ENCODE measurements at places on chromosomes 3 and 15. TPM values are rescaled to one million over a fixed set of nuclear protein-coding genes. Genes with fewer than 3 reads are reported as not detected.
A peak's percentile ranks its signal among the peaks of the same experiment; 100 is the strongest.

Gene GOLGA6D
- total RNA-seq: not detected

Gene GASK1A
- total RNA-seq: 1.1 TPM

Gene CATSPER2
- total RNA-seq: 0.17 TPM

Gene LMAN1L
- total RNA-seq: not detected

Gene TGM5
- not detected for total RNA-seq

Gene ANKUB1
- not detected for total RNA-seq

GRCh38 chr3:60125686-60126085 lies 1075.9 kb upstream of the CFAP20DC start:
- no peak for DNase-seq

DNA sequence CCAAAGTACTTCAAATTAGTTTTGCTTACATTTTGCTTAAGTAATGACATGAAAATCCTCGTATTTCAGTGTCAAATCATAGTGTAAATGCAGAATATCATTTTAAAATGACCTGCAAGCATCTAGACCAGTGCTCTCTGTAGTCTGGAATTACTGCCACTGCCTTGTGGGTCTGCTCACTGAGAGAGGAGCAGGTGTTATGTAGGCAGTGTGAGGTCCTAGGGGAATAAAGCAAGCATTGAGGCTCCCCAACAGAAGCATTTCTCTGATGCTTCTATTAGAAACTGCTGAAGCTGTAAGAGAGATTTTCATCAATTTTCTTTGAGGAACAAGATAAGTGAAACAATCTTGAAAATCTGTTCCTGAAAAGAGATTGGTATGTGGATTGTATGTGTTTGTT lies 253.2 kb downstream of the BBX start:
- no peak for DNase-seq

- no peak for DNase-seq
Measured at GRCh38 chr3:31439890-31440750, 92.6 kb upstream of the STT3B start.

DNA sequence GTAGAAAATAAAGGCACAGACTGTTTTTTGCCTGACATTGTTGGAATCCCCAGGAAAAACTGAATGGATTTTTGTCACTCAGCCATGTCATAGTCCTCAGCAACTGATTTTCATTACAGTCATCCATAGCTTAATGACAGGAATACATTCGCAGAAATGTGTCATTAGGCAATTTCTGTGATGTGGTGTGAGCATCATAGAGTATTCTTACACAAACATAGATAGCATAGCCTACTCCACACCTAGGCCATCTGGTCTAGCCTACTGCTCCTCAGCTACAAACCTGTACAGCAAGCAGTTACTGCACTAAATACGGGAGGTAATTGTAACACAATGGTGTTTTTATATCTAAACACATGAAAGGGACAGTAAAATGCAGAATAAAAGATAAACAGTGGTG lies 34.4 kb upstream of the FBN1 start:
- DNase-seq: no peak

DNA sequence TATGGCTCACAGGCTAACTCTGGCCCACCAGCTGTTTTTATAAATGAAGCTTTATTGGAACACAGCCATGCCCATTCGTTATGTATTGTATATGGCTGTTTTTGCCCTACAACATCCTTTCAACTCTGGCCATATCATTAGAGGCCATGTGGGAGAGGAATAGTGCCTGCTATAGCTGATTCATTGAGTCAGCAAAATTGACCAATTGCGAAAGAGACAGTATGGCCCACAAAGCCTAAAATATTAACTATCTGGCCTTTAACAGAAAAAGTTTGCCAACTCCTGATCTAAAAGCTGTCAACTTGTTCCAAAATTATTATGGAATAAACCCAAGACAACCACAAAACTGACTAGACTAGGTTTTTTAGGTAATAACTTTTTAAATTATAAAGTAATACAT lies 1.4 kb downstream of the NR1I2 start:
- DNase-seq: no peak

DNA sequence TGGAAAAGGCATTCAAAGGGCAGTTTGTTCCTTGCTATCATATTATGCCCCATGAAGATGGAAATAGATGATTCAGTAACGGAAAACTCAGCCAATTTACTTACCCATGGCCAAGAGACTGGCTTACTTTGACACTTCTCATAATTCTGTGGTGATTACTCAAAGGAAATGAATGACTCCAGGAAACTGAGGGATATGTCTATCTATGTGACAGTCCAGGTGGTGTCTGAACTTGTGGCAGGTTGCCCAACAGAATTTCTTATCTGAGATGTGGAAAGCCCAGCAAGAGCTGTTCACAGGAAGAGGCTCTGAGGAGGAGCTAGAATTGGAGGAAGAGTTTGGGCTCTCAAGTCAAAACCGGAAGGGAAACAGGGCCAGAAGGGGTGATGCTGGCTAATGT lies 91.2 kb downstream of the KCNAB1 start:
- DNase-seq: no peak

GRCh38 chr3:16377847-16378302 lies 112.9 kb downstream of the OXNAD1 start:
- no peak for DNase-seq

GRCh38 chr3:105490045-105490444 lies 123.3 kb downstream of the ALCAM start:
- no peak for DNase-seq

DNA sequence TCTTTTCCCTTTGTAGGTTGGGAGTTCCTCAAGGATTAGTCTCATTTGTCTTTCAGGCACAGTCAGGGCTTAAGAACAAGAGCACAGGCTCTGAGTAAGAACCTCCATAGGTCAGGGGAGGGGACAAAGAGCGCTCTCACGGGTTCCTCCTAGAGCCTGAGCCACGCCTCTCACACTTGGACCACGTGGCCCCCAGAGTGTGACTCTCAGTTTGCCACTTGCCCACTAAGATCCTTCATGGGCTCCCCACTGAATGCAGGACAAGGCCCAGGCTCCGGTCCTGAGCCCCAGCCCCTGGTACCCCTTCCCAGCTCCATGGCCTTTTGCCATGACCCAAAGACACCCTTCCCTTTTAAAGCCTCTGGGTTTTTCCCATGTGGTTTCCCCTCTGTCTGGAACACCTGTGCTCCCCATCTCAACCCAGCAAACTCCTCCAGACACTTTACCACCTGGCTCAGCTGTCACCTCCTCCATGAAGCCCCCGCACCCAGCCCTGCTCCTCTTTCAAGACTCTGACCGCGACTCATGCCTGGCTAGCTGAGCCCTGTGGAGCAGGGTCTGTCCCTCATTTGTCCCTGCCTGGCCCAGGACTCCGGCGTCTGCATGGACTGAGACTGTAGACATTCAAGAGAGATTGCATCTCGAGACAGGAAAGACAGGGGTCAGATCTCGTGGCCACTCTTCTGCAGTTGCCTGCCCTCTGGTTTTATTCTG lies 32.7 kb downstream of the IQSEC1 start:
- no peak for DNase-seq

DNA sequence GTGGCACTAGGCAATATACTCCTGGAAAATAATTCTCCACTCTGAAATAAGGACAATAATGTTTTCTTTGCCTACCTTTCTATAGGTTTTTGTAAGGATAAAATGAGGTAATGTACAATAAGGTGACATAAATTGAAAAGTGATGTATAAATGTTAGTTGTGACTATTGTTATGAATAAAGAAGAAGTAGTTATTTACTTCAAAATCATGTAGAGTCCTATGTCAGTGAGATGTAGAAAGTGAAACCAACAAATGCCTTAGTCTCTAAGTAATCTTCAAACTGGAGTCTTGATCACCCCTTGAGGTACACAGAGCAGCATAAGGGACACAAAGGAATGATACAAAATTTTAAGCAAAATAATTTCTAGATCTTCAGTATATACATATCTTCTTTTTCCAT lies 60.3 kb upstream of the TP63 start:
- no peak for DNase-seq

- no peak for DNase-seq
Measured at GRCh38 chr3:41630708-41631107, 331.2 kb downstream of the ULK4 start.

DNA sequence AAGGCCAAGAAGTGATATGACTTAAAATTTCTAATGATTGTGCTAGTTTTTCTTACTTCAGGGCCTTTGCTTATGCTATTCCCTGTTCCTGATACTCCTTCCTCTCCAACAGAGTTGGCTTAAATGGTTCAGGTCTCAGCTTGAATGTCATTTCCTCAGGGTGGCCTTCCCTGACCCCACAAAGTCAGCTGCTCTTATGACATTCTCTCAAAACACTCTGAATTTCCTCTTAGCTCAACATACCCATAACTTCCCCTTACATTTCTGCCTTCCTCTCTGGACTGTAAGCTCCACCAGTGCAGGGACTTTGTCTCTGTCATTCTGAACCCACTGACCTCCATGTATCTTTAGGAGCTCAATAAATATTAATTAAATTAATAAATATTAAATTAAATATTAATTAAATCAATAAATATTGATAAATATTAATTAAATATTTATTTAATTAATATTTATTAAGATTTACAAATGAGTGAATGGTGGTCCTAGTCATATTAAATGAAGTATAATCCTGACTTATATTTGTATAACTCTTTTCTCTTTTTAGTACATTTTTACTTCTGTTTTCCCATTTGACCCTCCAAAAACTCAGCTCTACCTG lies 17.9 kb upstream of the TMCC1 start:
- no peak for DNase-seq

- no peak for DNase-seq
Measured at GRCh38 chr3:54575618-54575960, 352.3 kb downstream of the LRTM1 start.

- DNase-seq: no peak
Measured at GRCh38 chr15:40992825-40993224, 39.6 kb downstream of the CHAC1 start.

DNA sequence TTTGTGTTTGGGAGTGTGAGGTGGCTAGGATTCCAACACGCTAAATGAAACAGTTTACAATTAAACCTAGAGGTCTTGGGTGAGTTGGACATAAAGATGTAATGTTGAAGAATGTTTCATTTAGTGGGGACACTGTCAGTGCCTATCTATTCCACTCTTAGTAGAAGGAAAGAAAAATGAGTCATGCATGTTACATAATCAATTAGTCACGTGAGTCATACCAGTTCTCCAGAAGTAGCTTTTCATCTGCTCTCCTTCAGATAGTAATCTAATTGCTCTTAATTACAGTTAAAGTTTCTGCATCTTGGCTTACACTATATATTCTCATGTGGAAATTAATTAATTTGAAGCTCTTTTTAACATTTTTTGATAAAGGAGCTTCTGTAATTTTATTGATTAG lies 115.7 kb upstream of the P2RY1 start:
- peak; percentile 20 for DNase-seq
